ENCODE measurements at places on chromosomes 6 and 20.

DNA sequence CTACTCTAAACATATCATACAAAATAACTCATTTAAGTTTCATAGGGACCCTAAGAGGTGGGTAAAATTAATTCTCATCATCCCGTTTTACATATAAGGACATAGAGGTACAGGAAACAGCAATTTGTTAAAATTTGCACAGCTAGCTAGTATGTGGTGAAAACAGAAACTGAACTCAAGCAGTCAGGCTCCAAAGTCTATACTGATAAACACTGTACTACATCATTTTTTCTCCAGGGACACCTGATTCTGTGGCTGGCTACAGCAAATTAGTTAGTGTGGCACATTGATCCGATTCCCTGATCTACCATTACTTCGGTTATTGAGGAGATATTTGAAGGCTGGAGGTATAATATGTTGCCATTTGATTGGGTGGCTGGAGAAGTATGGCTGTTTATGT lies 36.2 kb upstream of the E2F3 start:
- DNase-seq: no peak

DNA sequence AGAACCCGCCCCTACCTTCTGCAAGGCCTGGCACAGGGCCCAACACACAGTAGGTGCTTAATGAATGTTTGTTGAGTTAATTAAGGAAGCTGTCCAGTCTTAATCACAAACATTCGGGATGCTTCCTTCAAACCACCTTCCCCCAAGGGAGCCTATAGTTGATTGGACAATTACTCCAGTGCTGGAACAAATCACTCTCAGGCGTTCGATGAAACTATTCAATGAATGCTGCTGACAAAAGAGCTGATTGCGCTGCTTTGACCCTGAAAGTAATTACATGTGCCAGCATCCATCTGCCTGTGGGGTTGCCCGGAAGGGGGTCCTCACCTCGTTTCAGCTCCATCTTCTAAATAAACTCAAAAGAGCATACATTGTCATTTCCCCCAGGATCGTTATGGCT lies 112.0 kb upstream of the SRSF6 start:
- DNase-seq: no peak

DNA sequence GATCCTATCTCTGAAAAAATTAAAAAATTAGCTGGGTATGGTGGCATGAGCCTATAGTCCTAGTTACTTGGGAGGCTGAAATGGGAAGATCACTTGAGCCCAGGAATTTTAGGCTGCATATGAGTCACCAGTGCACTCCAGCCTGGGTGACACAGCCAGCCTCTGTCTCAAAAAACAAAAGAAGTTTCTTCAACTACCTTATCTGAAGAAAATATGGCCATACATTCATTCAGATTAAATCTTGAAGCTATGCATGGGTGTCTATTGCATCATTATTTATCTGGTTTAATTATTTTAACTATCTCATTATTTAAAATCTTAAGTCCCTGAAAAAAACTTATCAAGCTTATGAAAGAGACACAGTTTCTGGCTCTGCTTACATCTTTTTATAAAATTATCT lies 204.1 kb downstream of the SIM1 start:
- no peak for DNase-seq

DNA sequence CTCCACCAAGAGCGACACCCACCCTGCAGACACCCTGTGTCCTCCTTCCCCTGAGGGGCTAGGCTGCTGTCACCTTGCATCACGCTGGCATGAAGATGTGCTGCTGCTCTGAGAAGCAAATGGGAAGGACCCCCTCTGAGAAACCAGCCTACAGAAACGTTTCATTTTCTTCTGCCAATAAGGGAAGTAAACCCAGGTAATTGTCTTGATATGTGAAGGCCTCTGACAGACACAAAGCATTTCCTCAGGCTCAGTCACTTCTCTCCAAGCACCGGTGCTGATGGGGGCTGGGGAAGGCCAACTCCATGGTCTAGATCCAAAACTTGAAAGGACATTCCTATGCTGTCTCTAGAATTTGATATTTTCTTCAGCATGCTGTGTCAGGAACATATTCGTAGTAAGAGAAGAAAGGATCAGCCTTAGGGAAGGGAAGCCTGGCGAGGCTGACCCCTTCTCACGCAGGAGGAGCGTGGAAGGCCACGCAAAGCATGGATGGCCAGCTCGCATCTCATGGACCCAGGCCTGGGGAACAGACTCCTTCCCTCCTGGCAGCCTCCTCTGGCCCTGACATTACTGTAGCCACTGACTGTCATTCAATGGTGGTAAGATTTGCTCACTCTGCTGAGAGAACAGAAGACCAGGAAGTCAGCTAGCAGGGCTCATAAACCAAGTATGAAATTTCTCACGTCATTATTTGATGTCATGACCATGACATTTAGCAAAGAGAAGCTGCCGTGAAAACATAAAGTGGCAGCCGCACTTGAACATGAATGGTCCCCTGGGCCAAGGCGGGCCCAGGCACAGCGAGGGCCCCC lies 20.4 kb downstream of the ACSS1 start:
- DNase-seq: no peak

DNA sequence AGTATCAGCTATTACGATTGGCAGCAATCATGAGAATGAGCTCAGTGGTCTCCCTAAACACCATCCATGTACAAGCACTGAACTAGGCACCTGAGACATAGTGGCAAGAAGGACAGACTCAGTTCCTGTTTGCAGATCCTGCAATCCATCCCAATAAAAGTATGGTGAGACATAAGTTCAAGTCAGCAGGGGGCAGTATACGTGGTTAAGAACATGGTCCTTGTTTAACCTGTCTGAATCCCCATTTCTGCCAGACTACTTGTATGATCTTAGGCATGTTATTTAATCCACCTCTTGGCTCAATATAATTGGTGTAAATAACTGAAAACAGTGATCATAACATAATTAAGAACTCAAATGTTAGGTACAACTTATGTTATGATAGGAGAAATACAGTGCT lies 33.2 kb upstream of the PNISR start:
- DNase-seq: no peak

GRCh38 chr6:158067436-158068015 lies 85.9 kb downstream of the SYNJ2 start:
- no peak for DNase-seq

GRCh38 chr6:157269261-157269794 lies 54.0 kb downstream of the TMEM242 start:
- DNase-seq: peak; percentile 14

DNA sequence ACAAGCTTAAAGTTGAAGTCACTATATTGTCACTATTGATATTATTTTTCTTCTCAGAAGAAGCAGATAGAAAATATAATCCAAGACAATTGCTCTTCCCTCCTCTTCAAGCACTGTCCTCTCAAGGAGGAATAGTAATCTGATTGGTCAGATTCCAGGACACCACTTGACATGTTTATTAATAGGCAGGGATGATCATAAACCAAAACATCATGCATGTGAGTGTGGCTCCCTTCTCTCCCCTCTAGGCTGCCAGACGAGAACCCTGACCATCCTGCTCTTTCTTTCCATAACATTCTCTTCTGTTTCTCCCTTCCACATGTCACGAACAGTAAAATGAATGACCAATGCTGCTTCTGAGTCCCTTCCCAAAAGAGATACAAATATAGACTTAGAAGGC lies 7.5 kb downstream of the ATG5 start:
- no peak for DNase-seq

- DNase-seq: no peak
Measured at GRCh38 chr6:170178561-170179477, 112.1 kb downstream of the DLL1 start.

- no peak for DNase-seq
Measured at GRCh38 chr20:36786246-36786645, 12.7 kb upstream of the DSN1 start.

DNA sequence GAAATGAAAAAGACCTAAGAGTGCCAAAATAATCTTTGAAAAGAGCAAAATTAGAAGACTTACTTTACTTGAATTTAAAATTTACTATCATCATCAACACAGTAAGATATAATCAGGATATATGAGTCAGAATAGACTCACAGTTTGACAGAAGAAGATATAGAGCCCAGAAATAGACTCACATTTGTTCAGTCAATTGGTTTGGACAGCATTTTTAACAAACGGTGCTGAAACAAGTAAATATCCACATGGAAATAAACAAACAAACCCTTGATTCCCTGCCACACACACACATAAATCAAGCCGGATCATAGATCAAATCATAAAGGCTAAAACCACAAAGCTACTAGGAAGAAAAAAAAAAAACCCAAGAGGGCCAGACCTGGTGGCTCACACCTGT lies 291.1 kb downstream of the ADGRG6 start:
- DNase-seq: no peak

- DNase-seq: no peak
Measured at GRCh38 chr20:39016041-39016440, 53.9 kb downstream of the DHX35 start.

All from kidney epithelial cell (primary cell).